Omental fat pad (tissue), 4 donors: ENCODE measurements at places on chromosomes 16 and 17. TPM values are rescaled to one million over a fixed set of nuclear protein-coding genes. Genes with fewer than 3 reads are reported as not detected.

DNA sequence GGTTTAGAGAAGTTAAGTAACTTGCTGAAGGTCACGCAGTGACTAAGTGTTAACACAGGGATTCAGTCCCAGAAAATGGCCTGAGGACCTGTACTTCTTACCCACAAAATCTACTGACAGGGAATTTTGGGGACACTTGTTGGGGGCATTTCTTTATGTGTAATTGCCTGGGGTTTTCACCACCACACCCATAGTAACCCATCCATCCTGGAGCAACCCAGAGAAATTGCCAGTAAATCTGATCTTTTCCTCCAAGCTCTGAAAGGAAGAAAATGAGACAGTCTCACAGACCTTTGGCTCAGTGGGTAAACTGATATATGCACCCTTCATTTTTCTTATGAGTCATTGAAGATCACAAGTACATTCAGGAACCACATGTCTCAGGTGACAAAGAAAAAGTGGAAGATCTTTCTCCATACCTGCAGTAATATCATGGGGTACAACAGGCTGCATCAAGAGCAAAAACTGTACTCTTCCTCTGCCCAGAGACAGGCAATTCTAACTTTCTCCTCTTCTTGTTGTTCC, 81.0 kb downstream of the NOG start:
- no peak for DNase-seq

GRCh38 chr16:1908983-1909382, 9.2 kb downstream of the HS3ST6 start:
- no peak for DNase-seq

GRCh38 chr16:86931410-86931941, 353.1 kb downstream of the FOXL1 start:
- no peak for DNase-seq

GRCh38 chr17:50184611-50185398, 16.6 kb downstream of the COL1A1 start:
- no peak for DNase-seq

DNA sequence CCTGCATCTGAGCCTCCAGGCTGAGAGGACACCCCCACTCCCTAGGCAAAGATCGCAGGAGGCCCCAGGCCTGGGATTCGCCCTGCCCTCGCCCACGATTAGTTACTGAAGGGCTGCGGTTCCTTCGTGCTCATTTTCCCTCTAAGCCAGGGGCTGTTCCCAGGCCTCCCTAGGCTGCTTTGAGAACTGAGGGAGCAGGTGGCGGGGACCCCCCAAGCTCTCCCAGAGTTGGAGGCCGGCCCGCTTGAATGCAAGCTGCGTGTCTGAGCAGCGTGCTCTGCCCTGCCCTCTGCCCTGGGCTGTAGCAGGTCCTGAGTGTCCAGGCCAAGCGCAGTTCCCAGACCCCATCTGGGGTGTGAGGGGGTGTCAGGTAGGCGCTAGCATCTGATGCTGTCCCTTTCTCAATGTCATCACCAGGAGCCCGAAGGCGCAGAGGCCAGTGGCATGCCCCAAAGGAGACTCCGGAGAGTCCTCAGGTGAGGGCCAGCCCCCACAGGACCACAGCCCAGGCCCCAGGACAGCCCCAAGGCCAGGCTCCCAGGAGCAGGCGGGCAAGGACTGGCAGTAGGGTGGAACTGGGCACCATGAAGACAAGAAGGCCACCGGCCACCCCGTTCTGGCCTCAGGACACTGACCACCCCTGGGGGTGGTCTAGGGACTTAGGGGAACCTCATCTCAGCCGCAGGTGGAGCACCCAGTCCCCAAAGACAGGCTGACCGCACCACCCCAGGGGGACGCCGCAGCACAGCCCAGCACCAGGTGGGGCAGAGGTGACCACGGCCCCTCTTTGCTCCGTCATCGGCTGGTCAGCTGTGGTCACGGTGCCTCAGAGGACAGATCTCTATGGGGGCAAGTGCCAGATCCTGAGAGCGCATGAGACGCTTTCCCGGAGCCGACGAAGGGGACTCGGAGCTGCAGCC, 14.6 kb downstream of the ENDOV start:
- no peak for DNase-seq

- no peak for DNase-seq
These were observed 1.1 kb upstream of the PKMYT1 start for GRCh38 chr16:2981177-2981898.

DNA sequence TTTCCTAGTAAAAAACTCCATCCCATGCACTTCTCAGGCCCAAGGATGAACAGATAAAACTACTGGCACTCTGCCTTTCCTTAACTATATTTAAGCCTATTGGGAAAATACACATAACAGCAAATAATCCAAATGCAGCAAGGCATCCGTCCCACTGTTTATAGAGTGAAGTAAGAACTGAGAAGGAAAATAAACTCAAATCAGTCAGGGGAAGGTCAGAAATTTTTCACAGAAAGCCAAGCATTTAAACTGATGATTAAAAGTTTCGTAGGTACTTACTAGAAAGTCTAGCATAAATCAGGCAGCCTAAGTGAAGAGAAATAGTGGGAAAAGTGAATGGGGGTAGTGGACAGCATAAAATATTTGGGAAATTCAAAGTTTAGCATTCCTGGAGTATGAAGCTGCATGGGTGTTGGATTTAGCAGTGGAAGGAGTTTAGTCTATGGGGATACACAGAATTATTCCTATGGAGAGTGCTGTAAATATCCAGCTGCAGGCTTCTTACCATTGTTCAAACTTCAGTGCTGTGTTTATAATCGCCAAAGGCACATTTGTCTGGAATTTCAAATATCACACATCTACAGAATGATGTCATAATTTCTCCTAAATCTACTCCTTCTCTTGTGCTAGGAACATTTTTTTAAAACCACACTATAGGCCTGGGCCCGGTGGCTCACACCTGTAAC, 1131.0 kb upstream of the GOT2 start:
- no peak for DNase-seq

- DNase-seq: no peak
These were observed 52.2 kb upstream of the STH start for GRCh38 chr17:45946841-45947256.

DNA sequence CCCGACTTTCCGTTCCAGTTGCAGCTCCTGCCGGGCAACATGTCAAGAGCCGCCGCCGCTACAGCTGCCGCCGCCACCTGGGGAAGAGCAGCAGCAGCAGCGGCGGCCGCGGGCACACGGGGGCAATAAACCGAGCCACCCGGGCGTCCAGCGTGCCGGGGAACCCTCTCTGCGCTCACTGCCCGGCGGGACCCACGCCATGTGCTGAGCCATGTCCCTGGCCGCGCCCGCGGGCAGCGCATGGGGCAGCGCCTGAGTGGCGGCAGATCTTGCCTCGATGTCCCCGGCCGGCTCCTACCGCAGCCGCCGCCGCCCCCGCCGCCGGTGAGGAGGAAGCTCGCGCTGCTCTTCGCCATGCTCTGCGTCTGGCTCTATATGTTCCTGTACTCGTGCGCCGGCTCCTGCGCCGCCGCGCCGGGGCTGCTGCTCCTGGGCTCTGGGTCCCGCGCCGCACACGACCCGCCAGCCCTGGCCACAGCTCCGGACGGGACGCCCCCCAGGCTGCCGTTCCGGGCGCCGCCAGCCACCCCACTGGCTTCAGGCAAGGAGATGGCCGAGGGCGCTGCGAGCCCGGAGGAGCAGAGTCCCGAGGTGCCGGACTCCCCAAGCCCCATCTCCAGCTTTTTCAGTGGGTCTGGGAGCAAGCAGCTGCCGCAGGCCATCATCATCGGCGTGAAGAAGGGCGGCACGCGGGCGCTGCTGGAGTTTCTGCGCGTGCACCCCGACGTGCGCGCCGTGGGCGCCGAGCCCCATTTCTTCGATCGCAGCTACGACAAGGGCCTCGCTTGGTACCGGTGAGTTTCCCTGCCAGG, 604 bp downstream of the HS3ST3B1 start:
- no peak for DNase-seq

- DNase-seq: no peak
These were observed 6.3 kb upstream of the RAB37 start for GRCh38 chr17:74730491-74731346.

DNA sequence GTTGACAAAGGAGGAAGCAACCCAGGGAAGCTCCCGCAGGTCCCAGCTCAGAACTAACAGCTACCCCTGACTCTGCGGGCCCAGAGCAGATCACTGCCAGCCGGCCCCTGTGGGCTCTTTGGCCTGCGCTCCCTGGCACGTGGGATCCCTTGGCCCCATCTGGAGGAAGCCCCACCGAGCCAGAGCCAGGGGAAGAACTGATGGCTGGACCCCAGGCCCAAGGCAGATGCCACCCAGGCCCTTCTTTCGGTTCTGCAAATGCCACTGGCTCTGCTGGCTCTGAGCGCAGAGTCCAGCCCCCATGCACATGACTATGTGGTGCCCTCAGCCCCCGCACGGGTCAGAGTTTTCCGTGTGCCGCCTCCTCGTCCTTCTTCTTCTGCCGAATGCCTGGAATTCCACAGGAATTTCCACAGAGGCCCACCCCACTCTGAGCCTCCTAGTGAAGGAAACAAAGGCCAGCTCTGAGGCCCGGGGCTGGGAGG, 35.8 kb upstream of the SNN start:
- DNase-seq: no peak

The MAPK8IP3 gene
- total RNA-seq: 30.5 TPM

The MYH13 gene
- not detected for total RNA-seq

The GDPD1 gene
- 3.2 TPM for total RNA-seq

The RASL10B gene
- total RNA-seq: 9.9 TPM

The MAP2K6 gene
- 3.5 TPM for total RNA-seq

The MLX gene
- 53.0 TPM for total RNA-seq

The SAMD14 gene
- not detected for total RNA-seq
